ENCODE measurements at places on chromosomes 3 and 15. TPM values are rescaled to one million over a fixed set of nuclear protein-coding genes. Genes with fewer than 3 reads are reported as not detected.

Gene OR5K2
- polyA plus RNA-seq: not detected

Gene ANKRD63
- polyA plus RNA-seq: not detected

Gene EFCAB12
- polyA plus RNA-seq: 0.16 TPM

Gene TEX264
- 85.3 TPM for polyA plus RNA-seq

Gene C2CD4A
- not detected for polyA plus RNA-seq

Gene PIERCE2
- polyA plus RNA-seq: not detected

Gene ALDH1L1
- not detected for polyA plus RNA-seq

Gene MOBP
- polyA plus RNA-seq: not detected

Gene PPM1L
- polyA plus RNA-seq: 1.0 TPM

Gene EIF2A
- 67.2 TPM for polyA plus RNA-seq

Gene DENND6A
- polyA plus RNA-seq: 24.2 TPM

Gene FAM107A
- not detected for polyA plus RNA-seq

Gene PARL
- polyA plus RNA-seq: 129 TPM

DNA sequence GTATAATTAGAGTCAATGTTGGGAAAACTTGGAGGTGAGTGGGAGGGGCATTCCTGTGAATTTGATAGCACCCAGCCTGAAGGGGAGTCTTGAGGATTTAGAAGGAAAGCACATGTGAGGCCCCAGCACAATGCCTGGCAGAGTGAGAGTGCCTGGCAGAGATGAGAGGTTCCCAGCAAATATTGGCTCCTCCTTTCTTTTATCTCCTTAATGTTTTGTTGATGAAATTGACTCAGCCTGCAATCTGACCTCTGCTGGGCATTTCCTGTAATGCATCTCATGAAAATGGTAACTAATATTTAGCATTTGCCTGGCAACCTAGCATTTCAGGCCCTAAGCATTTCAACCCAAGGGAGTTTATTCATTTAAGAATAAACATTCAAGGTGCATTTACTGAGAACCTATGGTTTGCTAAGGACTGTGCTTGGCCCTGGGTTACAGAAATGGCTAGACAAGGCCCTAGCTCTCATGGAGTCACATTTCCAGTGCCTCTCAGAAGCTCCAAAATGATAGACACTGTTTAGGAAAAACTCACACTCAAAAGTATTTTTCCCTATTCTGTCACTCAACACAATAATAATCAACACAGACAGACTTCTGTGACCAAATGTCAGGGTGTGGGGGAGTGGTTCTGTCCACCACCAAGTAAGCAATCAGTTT, 19.0 kb downstream of the PDHB start:
- peak; percentile 10 for DNase-seq

DNA sequence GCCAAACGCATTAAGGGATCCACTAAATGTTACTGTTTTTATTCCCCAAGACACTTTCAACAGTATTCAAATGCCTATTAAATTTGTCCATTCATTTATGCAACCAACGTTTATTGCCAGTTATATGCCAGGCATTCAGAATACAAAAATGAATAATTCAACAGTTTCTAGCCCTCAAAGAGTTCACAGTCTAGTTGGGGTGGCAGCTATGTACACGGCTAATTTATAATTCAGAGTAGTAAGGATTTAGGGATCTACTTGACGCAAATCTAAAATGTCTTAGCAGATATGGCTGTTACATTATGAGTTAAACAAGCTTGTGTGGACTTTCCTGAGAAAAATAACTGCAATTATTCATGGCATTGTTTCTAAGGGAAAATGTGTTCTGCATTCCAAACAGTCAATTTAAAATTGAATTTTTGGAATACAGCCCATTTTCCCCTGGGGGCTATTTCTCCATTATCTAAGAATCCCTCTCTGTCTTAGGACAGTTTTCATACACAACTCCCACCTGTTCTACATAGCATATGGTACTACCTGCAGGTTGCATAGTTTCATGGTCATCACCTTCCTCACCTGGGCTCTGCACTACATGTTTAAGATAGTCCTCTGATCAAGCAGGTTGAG, 11.5 kb upstream of the MSL2 start:
- DNase-seq: no peak

GRCh38 chr3:61227799-61228198, 23.5 kb downstream of the FHIT start:
- DNase-seq: no peak

GRCh38 chr3:123809597-123809996, 74.5 kb downstream of the MYLK start:
- DNase-seq: no peak

GRCh38 chr15:77507911-77508310, 87.2 kb downstream of the HMG20A start:
- no peak for DNase-seq

- no peak for DNase-seq
Observed at GRCh38 chr3:159964166-159964973, 24.3 kb upstream of the IL12A start.

- DNase-seq: no peak
Observed at GRCh38 chr15:73758461-73758860, 5.3 kb upstream of the INSYN1 start.

GRCh38 chr15:62357431-62357830, 192.3 kb upstream of the C2CD4B start:
- no peak for DNase-seq

- DNase-seq: no peak
Observed at GRCh38 chr15:85761635-85762034, 33.1 kb downstream of the KLHL25 start.

DNA sequence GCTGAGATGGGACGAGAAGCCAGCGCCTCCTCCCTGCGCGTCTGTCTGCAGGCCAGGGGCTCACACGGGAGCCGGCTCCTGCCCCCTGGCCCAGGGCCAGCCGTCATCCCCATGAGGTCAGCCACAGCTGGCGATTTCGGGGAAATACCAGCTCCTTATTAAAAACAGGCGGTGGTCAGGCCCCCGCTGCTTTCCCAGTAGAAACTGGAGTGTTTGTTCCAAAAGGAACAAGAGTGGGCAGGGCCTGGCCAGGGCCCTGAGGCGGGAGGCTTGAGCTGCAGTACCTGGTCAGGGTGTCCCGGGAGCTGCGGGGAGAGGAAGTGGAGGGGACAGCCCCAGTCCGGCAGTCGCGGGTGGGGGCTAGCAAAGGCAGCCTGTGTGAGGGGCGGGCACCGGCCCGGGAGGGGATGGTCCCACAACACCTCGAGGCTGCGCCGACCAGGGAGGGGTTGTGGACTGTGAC, 17.8 kb downstream of the MYL3 start:
- DNase-seq: no peak

DNA sequence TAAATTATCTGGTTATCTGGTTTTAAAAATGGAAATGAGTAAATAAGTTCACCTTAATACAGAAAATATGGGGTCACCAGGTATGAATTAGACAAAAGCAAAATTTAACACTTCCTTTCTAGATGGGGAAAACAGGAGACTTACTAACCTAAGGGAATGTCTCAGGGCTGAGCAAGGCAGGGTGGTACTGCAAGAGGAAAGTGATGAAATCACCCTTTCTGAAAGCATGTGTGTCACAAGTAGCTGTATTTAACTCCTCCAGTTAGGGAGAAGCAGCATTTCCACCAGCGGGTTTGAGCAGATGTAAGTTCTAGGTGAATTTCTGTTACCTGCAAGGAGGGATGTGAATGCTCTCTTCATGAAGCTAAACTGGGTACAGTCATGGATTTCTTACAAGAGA, 629.1 kb downstream of the MECOM start:
- DNase-seq: no peak

GRCh38 chr3:6989608-6990291, 128.8 kb downstream of the GRM7 start:
- no peak for DNase-seq

- no peak for DNase-seq
Observed at GRCh38 chr3:73259856-73260255, 198.4 kb downstream of the EBLN2 start.

DNA sequence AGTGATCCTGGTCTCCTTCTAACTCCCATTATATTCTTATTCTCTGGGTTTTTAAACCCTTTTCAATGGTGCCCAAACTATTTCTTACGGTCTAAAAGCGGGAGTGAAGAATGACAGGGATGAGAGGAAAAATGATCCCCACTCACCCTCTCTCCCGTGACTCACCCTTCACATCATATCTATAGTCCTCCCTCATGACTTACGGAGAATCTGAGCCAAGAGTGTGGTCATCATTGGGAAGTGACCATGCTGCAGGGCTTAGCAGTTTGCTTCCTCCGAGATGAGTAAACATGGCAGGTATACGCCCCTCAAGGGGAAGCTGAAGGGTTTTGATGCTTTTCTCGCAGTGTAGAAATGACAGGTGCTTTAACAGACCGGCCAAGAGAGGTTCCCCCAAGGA, 274.0 kb downstream of the RYR3 start:
- DNase-seq: no peak

GRCh38 chr3:188360364-188360881, 206.5 kb downstream of the LPP start:
- DNase-seq: no peak

DNA sequence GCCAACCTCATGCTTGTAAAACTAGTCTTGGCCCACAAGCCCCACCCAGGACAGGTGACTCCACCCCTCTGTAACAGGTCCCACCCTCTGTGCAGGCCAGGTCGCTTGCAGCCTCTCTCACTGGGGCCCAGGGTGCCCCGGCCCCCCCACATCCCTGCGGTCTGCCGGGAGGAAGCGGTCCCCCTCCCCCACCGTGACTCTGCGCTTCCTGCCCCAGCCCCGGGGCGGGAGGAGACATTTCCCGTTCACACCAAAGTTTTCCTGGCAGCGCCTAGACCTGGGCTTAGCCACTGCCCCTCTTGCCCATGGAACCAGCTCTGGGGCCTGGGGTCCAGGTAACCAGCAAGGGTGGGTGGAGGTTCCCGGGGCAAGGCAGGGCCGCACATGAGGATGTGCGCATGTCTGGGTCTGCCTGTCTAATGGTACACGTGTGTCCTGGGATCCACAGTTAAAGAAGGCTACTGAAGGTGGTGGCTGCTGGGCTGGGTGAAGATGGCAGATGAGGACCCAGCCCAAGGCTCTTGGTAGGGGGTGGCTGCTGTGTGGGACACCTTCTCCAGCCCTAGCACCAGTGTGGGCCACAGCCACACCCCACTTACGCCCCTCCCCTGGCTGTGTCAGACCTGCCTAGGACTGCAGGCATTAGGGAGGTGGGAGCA, 8.4 kb downstream of the NBEAL2 start:
- DNase-seq: peak; percentile 80

GRCh38 chr15:42146551-42147430, 9.6 kb downstream of the PLA2G4F start:
- no peak for DNase-seq

GRCh38 chr3:172352786-172353185, 95.5 kb downstream of the GHSR start:
- DNase-seq: no peak

GRCh38 chr15:90463381-90463780, 66.3 kb upstream of the CRTC3 start:
- no peak for DNase-seq

GRCh38 chr3:182978387-182978786, 2.0 kb downstream of the DCUN1D1 start:
- DNase-seq: no peak

DNA sequence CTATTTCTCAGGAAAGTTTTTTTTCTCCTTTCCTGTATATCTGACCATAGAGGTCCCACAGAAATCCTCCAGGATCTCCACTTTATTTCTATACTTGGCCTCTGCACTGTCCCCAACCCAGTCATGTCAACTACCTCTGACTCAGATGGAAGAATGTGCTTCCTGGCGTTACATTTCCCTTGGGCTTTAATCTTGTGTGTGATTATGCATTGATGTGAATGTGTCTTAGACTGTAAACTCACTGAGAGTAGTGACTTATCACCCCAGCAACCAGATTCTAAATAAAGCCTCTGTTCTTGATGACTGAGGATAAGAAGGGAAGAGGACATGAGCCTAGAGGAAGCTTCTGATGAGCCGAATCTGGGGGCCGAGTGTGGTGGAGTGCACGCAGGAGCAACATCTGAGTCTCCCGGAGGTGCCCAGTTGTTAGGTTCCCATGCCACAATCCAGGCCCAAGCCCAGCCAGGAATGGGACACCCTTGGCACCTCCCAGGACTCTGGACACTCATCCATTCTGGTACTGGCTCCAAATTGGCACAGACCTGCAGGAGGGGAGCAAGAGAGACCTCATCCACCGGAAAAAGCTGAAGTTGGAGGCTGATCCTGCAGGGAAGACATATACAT, 32.1 kb upstream of the HEG1 start:
- no peak for DNase-seq

DNA sequence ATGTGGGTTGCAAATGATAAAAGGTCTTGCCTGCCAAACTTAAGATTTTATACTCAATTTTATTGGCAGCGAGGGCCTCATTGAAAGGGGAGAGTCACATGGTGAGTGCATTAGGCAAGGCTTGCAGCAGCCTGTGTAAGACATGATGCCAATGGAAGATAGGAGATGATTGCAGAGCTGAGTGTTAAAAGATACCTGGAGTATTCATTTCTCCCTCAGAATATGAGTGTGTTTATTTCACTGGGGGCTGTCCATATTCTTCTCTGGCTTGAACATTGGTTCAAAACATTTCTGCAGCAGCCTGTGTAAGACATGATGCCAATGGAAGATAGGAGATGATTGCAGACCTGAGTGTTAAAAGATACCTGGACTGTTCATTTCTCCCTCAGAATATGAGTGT, 165.2 kb upstream of the NUDT16 start:
- no peak for DNase-seq

DNA sequence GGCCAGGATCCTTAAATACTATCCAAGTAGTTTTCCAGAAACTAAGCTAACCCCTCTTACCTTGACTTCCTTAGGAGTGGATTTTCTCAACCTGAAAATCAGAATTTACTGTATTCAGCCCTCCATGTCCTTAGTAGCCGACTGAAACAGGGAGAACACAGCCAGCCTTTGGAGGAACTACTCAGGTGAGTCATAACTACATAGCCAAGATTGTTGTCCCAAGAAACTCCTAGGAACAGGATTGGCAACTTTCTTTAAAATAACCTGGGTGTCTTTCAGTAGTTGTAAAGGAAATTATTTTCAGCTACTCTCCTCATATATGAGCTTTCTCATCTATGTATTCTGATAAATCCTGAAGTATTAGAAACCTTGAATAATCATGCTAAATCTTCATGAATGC, 22.3 kb downstream of the FANCD2OS start:
- no peak for DNase-seq

- DNase-seq: no peak
Observed at GRCh38 chr3:58164906-58165821, 45.6 kb downstream of the DNASE1L3 start.

- DNase-seq: no peak
Observed at GRCh38 chr3:147359177-147360050, 46.9 kb downstream of the ZIC4 start.

GRCh38 chr15:99180086-99180963, 69.1 kb downstream of the TTC23 start:
- DNase-seq: no peak

DNA sequence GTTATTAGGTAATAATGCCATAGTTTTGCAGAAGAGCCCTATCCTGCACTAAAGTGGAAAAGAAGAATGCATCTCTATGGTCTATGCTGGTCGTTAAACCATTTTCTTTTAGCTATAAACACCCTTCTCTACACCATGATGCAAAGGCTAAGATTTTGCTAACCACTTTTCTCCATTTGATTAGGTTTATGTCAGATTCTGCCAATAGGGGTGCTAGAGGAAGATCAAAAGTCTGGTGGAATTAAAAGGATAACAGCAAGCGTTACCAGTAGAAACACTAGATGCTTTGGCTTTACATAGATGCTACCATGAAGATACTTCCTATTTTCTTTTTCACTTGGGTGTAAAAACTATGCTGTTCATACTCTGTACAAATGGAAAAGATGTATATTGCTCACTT, 669.8 kb upstream of the ARPP21 start:
- no peak for DNase-seq

Measured in naive thymus-derived CD8-positive, alpha-beta T cell (primary cell).